ENCODE measurements at places on chromosomes 3 and 15.

- no peak for DNase-seq
Measured at GRCh38 chr15:65595960-65596359, 15.0 kb downstream of the INTS14 start.

DNA sequence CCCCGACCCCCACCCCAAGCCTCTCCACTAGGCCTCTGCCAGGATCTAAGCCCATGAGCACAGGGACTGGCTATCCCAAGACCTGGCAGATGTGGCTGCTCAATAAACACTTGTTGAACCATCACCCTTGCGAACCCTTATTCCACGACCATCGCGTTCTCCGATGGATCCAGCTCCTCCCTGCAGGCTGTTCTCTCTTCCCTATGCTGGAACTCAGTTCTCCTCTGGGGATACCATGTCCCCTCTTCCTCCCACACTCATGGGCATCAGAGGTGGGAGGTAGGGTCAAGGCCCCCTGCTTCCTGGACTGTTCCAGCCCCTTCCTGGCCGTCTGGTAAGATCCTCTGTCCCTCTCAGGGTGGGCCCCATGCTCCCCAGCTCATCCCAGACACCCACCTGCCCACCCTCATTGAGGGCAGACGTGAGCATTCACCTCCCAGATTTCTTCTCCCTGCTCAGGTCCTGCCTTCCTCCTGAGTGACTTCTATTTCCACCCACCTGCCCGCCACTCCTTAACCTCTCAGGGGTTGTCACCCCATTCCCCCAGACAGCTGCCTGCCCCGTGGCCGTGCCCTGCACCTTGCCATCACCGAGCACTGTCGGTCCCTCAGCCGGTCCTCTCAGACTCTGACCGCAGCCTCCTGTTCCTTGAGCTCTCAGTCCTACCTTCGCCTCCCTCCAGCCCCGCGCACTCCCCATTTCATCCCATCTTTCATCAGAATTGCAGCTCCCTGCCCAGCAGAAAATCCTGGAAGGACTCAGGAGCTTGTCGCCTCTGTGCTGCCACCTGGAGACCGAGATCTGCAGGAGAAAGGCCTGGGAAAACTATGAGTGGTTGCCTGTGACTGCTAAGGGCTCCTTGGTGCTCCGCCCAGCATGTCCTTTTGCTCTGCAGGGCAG, 42.0 kb downstream of the PML start:
- DNase-seq, result no peak

DNA sequence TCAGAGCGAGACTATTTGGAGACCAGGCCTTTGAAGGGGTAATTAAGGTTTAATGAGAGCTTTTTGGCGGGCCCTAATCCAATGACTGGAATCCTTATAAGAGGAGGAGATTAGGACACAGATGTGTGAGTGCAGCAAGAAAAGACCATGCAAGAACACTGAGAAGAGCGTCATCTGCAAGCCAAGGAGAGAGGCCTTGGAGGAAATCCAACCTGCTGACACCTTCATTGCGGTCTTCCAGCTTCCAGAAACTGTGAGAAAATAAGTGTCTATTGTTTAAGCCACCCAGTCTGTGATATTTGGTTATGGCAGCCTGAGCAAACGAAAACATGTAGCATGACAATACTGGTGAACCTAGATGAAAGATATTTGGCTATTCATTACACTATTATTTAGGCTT, 23.0 kb upstream of the MUSTN1 start:
- no peak for DNase-seq

DNA sequence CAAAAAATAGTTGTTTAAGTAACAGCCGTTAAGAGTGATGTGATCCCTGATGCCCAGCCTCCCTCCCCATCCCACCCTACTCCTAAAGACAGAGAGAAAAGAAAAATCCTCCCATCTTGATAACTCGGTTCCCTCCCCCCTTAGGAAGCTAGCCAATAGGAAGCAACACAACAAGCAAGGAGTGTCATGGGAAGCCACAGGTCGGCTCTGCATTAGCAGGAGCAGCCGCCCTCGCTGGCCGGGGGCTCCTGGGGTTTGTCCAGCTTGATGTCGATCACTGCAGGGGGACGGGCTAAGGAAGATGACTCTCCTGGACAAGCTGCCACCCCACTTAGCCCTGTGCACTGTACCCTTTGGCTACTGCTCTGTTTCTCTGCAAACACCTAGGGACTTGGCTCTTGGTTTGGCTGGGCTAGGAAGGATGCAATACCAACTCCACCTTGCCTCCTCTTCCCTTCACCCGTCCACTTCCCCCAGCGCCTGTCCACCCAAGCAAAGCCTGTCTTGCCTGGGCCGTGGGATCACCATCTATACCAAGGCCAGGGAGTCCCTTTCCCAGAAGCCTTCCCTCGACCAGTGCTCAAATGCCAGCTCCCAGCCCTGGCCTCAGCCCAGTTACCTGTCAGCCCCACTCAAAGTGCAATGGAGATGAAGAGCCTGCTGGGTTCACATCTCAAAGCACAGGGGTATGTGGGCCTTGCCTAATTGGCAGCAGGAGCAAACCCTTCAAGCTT, 23.1 kb downstream of the SRPRB start:
- DNase-seq, result no peak

GRCh38 chr3:80040067-80040466, 272.3 kb upstream of the ROBO1 start:
- DNase-seq, result no peak

DNA sequence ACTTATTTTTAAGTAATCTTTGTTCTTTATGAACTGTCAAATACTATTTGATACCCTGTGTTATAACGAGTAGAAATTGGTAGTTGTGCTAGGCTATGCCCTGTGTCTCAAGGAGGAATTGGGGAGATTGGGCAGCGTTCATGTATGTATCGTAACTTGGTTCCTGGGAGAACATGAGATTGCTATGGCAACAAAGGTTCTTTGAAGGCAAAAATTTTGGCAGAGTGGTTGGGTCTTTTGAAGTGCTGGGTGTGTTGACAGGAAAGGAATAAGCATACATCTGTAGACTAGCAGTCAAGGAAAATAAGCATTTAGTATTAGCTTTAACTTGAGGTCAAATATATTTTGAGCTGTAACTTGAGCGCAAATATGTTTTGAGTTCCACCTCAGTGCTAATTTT, 45.3 kb downstream of the TCF12 start:
- DNase-seq, result no peak

- no peak for DNase-seq
Measured at GRCh38 chr3:146162561-146162960, 1.6 kb upstream of the PLOD2 start.

- DNase-seq, result no peak
Measured at GRCh38 chr15:51105430-51106016, 10.8 kb upstream of the TNFAIP8L3 start.

GRCh38 chr3:71109241-71109976, 474.1 kb downstream of the FOXP1 start:
- no peak for DNase-seq

DNA sequence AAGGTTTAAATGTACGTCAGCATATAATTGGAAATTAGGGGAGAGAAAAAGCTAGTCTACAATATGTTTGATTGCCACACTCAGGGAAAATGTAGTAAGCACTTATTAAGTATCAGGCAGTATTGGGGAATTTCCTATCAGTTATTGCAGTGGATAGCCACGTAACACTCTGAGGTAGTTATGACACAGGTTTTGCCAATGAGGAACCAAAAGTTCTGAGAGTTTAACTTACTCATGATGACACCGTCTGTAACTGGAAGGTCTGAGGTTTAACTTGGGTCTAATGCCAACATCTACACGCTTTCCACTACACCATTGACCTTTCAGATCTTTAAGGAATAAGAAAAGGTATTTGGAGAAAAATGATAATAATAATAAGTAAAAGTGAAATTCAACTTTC, 89.5 kb downstream of the ZMAT3 start:
- DNase-seq, result no peak

- no peak for DNase-seq
Measured at GRCh38 chr3:55746808-55747413, 259.8 kb upstream of the WNT5A start.

DNA sequence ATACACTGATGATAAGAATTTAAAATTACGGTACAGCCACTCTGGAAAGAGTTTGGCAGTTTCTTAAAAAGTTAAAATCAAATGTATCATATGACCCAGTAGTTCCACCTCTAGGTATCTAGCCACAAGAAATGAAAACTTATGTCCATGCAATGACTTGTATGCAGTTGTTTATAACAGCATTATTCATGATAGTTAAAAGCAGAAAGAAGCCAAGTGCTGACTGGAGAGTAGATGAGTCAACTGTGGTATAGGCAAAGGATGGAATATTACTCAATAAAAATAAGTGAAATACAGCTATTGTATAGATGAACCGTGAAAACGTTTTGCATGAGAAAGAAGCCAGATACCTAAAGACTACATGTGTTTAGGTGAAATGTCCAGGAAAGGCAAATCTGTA, 14.8 kb downstream of the GPR87 start:
- no peak for DNase-seq

DNA sequence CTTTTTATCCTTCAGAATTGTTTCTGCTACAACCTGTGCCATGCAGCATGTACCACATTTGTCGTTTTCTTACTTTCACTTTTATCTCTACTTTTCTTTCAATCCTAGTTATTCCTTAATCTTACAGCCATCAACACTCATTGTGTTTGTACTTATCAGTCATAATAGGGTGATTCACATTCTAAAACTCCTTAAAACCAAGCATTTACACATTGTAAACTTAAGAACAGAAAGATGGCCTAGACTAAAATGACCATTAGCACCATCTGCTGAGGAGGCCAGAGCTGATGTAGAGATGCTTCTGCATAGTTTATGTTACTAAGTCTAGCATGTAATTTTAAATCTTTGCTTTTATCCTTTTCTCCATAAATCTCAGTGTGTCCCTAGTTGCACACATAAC, 25.5 kb downstream of the EIF2AK4 start:
- no peak for DNase-seq

DNA sequence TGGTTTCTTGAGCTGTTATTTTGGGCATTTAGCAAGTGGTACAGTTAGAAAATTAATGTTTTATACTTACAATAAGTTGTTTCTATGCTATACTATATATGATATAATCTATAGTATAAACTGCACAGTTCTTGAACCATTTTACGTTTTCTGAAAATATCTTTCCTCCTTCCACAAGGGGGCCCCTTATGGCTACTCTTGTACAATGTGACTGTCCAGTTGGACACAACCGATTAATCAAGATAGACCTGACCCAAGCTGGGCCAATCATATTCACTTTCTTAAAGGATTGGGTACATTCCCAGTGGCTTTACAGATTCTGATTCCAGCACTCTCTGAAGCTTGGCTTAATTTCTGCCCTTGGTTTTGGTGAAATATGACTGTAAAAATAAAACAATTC, 953.4 kb downstream of the AGBL1 start:
- no peak for DNase-seq

- no peak for DNase-seq
Measured at GRCh38 chr15:66722757-66723540, 20.9 kb downstream of the SMAD6 start.

- DNase-seq, result no peak
Measured at GRCh38 chr15:38576837-38577236, 12.2 kb upstream of the RASGRP1 start.

- DNase-seq, result no peak
Measured at GRCh38 chr3:126340943-126341754, 16.1 kb downstream of the KLF15 start.

- no peak for DNase-seq
Measured at GRCh38 chr3:119642746-119643473, 17.5 kb downstream of the POPDC2 start.

GRCh38 chr15:39936187-39936586, 2.3 kb downstream of the EIF2AK4 start:
- DNase-seq, result no peak

GRCh38 chr3:111715911-111716523, 120.9 kb upstream of the ZBED2 start:
- peak; percentile 10 for DNase-seq

DNA sequence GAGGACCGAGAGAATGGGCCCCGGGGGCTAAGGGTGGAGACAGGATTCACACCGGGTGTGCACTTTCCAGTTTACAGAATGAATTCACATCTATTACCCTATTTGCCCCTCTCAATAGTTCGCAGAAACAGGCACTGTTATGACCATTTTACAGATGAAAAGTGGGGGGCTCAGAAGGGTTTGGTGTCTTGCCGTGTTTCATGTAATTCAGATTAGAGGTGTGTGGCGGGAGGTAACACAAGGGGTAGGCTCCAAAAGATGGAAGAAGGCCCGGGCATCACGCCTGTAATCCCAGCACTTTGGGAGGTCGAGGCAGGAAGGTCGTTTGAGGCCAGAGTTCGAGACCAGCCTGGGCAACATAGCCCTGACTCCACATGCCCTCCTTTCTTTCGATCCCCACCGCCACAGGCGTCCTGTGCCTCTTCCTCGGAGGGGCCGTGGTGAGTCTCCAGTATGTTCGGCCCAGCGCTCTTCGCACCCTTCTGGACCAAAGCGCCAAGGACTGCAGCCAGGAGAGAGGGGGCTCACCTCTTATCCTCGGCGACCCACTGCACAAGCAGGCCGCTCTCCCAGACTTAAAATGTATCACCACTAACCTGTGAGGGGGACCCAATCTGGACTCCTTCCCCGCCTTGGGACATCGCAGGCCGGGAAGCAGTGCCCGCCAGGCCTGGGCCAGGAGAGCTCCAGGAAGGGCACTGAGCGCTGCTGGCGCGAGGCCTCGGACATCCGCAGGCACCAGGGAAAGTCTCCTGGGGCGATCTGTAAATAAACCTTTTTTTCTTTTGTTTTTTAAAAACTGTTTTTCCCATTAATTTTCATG, 3.4 kb downstream of the DUOXA2 start:
- DNase-seq, result no peak

DNA sequence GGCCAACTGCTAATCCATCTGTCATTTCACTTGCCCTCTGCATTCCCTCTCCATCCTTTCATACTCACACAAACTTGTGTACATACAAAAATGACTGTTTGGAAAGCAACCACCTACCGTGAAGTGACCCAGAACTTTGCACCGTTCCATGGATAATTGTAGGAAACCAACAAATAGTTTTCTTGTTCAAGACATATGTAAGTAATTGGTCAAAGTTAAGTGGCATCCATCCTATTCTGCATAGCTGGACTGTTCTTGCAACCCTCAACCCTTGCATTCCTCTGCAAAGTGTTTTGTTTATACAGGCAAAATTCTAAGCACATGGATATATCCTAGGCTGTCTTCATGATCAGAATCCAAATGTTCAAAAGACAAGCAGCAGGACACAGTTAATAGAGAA, 592.5 kb downstream of the MECOM start:
- DNase-seq, result no peak

DNA sequence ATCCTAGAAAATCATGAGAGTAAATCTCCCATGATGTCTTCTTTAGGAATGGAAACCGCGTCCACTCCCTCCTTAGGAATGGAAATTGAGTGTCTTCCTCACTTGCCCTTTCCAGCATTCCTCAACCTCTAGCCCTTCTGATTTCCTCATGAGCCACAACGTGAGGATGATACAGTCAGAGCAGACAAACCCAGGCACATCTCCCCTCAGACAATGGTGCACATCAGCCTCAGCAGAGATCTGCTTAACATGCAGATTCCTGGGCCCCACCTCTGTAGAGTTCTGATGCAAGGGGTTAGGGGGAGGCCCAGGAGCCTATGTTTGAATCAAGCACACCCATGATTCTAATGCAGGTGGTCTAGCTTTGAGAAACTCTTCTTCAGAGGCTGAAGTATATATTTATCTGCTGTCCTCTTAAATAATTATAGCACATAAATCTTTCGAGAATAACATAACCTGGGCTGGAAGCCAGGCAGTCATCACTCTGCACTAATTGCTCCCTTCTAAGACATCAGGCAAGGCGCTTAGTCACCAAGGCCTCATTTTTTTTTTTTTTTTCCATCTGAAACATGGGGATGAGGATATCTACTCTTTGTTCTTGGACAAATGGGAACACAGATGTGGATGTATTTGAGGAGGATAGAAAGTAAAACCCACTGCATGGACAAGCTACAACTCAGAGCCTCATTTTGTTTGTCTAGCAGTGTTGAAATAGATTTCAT, 81.7 kb downstream of the PRICKLE2 start:
- no peak for DNase-seq

GRCh38 chr3:158768881-158769543, 32.8 kb upstream of the MFSD1 start:
- DNase-seq, result no peak
